ENCODE measurements at places on chromosomes 7 and 10. TPM values are rescaled to one million over a fixed set of nuclear protein-coding genes. Genes with fewer than 3 reads are reported as not detected.

Gene HOXA3
- total RNA-seq: not detected

Gene C10orf88
- total RNA-seq: 17.9 TPM

Gene OIT3
- total RNA-seq: not detected

Gene GIMAP1
- not detected for total RNA-seq

GRCh38 chr10:26799342-26799741 lies 61.4 kb downstream of the ABI1 start:
- no peak for DNase-seq

GRCh38 chr7:4882169-4883032 lies 1.1 kb downstream of the RADIL start:
- DNase-seq: peak; percentile 74

DNA sequence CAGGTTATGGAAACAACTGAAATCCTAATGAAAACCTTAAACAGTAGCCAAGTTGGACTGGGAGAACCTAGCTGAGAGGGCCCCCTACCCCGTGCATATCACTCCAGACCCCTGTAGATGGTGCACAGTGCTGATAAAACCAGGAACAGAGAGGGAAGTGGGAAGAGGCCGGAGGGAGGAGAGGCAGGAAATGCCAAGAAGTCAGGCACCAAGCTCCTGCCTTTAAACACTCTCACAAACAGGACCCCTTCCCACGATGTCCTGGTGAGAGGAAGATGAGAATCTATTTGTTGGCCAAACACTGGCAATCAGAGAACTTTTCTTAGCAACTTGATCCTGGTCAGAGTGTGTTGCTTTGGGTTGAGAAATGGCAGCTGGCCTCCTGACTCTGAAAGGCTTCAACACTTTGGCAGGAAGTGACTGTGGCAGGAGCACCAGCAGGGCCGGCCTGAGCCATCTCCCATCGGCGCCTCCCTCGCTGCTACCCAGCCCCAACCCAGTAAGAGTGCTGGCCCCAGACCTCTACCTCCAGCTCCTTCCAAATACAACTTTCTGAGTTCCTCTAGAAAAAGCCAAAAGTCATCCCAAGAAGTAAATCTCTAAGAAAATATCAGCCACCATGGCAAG lies 39.5 kb downstream of the GSDME start:
- no peak for DNase-seq

- no peak for DNase-seq
These were observed 83.2 kb downstream of the ARMH3 start for GRCh38 chr10:101972761-101973160.

DNA sequence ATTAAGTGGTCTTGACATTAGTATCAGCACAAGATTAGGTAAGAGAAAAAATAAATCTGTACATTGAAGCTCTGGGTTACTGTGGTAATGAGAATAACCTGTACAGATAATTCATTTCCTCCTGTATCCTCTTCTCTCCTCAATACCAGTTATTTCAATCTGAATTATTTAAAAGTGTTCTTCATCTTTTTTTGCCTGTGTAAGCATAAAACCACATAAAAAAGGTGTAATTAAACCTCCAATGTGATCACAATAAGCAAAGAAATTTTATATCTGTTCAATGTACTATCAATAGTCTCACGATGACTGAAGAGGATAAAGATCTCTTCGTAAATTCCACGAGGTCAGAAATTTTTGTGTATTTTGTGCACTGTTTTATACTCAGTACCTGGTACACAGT lies 1.2 kb upstream of the MYPN start:
- no peak for DNase-seq

- DNase-seq: no peak
These were observed 63.0 kb downstream of the MAPK8 start for GRCh38 chr10:48369501-48369900.

GRCh38 chr10:32367793-32368453 lies 21.0 kb upstream of the EPC1 start:
- DNase-seq: peak; percentile 83

- DNase-seq: no peak
These were observed 78.2 kb downstream of the CCSER2 start for GRCh38 chr10:84406561-84406960.

GRCh38 chr7:3206771-3207191 lies 94.3 kb upstream of the SDK1 start:
- DNase-seq: no peak

DNA sequence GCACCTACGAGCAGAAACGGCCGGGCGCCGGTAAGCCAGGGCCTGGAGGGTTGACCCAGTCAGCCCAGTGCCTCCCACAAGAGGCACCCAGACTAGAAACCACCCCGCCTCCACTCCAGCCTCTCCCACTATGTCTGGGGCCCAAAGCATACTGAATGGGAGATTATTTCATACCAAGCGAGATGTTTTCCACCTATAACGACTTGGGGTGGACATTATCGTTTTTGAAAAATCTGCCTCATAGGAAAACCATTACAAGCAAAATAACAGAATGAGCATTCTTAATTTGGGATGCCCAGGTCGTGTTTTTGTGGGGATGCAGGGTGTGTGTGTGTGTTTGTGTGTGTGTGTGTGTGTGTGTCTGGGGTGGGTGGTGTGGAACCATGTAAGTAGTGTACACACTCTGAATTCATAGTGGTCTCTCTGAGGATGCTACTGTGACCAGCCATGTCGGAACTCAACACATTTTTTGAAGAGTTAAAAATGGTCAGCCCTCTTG lies 1.6 kb downstream of the HOXA6 start:
- DNase-seq: no peak

All from GM23338 (cell line).